ENCODE measurements at places on chromosomes 5 and 9. TPM values are rescaled to one million over a fixed set of nuclear protein-coding genes. Genes with fewer than 3 reads are reported as not detected.

The GFI1B gene
- 1.3 TPM for polyA plus RNA-seq

The PTGES gene
- 5.1 TPM for polyA plus RNA-seq

The PPP2R2B gene
- 12.5 TPM for polyA plus RNA-seq

The SPINK6 gene
- polyA plus RNA-seq = not detected

DNA sequence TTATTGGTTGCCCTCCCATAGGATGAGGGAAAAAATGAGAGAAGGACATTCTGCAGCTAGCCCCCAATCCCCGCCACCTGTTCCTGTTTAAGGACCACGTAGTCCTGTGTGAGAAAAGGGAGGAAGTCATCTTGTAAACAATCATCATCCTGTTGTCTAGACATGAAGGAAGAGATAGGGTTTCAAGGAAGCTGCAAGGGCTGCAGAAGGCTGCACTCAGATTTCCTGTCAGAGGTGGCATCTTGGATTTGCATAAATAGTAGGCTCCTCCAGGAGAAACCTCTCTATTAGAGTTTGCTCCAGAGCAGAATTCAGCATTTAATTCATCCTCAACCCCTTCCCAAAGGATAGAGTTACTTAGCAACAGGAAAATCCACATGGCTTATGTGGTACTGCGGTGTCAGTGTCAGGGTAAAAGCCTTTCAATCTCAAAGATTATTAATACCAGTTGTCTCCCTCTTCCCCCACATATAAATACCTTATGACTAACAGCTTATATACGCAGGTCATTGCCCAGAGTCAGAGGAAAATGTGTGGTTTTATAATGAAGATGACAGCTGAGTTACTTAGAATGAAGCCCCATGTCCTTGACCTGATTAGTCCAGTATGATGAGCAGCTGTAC, 4.6 kb upstream of the DNAJC18 start:
- DNase-seq = no peak

GRCh38 chr9:114626415-114627020, 15.4 kb downstream of the TMEM268 start:
- DNase-seq = no peak

- no peak for DNase-seq
Measured at GRCh38 chr9:120902569-120903535, 23.7 kb downstream of the TRAF1 start.

DNA sequence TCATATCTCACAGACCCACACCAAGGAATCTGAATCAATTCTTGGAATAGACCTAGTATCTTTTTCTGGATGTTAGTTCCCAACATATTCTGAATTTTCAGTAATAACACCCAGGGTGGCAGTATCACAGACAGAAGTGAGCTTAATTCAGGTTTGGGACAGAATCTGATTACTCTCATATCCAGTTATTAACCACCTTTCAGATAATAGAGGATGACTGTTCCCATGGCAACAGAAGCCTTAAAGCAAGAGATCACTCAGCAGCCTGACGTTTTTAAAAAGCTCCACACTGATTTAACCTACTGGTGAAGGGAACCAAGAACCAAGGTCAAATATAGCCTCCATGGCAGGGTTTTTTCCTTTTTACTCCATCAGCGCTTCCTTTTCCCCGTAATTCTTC, 68.4 kb downstream of the ACTBL2 start:
- no peak for DNase-seq

DNA sequence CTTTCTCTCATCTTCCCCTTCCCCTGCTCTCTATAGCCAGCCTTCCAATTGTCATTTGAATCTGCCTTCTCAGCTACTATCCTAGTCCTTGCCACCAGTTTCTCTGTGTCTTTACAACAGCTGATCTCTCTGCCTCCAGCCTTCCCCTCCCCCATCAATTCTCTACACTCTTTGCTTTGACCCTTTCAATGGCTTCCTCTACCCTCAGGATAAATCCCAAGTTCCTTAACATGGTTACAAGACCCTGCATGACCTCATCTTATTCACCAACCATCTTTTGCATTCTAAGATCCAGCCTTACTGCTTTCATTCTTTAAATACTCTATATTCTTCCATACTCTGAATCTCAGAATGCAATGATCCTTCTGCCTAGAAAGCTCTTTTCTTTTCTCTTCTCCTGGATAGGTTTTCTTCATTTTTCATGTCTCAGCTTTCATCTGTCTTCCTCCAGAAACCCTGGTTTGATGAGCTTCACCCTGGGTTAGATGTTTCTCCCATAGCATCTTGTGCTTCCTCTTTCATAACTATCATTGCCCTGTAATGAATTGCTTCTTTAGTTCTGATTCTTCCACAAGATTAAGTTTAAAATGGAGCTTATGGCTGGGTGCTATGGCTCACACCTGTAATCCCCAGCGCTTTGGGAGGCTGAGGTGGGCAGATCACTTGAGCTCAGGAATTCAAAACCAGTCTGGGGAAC, 58.6 kb upstream of the ZSWIM6 start:
- no peak for DNase-seq

GRCh38 chr5:53029608-53030007, 40.5 kb downstream of the ITGA2 start:
- DNase-seq = no peak

- DNase-seq = no peak
Measured at GRCh38 chr5:7325975-7326913, 69.7 kb upstream of the ADCY2 start.

All from right renal cortex interstitium (tissue), 3 donors.